ENCODE measurements at places on chromosomes 1 and 21. TPM values are rescaled to one million over a fixed set of nuclear protein-coding genes. Genes with fewer than 3 reads are reported as not detected.

- no peak for DNase-seq
These were observed 14.0 kb upstream of the ZC3H11B start for GRCh38 chr1:219626865-219627264.

- no peak for DNase-seq
These were observed 200.0 kb downstream of the MATN1 start for GRCh38 chr1:30523055-30524020.

DNA sequence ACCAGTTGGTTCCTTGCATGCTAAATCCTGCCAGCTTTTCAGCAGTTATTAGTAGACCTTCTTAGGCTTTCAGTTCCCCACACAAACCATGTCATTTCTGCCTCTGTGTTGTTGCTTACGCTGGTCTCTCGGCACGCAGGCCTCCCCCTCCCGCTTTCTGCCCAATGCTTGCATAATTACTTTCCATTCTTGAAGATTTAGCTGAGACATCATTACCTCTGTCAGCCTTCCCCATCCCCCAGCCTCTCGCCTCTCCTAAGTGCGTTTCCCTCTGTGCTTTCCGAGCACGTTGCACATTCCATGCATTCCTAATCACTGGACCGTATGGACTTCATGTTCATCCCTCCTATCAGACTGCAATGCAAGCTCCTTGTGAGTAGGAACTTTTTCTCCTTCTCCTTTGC is 26.8 kb downstream of the TSHB start:
- no peak for DNase-seq

- DNase-seq, result no peak
These were observed 82.3 kb downstream of the SSBP3 start for GRCh38 chr1:54323921-54324250.

DNA sequence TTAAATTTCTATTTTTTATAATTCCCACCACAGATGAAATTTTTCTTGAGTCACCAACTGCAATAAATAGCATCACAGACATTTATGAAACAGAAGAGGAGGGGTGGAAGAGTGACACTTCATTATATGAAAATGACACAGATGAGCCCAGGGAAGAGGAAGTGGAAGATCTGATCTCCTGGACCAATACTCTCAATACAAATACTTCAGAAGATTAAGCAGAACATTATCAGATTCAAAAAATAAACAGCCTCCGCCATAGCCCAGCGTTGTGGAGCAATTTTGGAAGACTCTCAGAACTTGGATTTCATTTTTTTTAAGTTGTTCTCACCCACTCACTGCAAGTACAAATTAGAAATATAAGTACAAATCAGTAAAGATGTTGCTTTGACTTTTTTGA is 63.6 kb downstream of the UBE2U start:
- no peak for DNase-seq

GRCh38 chr21:45836694-45837670 is 144.6 kb upstream of the COL6A1 start:
- DNase-seq, result no peak

DNA sequence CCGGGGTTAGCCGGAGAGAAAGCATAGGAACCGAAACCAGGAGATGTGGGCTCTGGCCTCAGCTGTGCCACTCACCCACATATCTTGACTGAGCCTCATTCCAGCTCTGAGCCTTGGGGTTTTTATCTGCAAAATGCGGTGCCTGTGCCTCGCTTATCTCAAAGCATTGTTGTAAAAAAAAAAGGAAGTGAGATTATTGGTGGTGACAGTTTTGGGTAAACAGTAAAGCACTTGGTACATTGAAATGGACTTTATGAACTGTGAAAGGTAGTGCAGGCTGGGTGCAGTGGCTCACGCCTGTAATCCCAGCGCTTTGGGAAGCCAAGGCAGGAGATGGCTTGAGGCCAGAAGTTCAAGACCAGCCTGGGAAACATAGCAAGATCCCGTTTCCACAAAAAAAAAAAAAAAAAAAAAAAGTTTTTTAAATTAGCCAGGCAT is 3.8 kb downstream of the PTAFR start:
- no peak for DNase-seq

GRCh38 chr1:40243351-40243750 is 4.4 kb upstream of the TMCO2 start:
- DNase-seq, result no peak

DNA sequence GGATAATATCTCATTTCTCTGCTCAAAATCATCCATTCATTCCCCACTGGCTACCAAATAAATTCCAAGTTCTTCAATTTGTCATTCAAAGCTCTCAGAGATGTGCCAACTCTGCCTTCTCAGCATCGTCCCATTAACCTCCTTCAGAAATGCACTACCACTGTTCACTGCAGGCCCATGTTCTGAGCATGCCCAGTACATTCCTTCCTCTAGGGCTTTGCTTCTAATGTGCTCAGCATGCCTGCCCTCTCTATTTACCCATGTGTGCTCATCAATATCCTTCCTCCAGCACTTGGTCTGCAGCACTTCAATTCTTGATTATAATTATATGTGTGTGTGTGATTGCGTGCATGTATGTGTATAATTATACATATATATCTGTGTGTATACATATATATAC is 36.1 kb upstream of the RGS8 start:
- DNase-seq, result no peak

- no peak for DNase-seq
These were observed 12.6 kb upstream of the ALG14 start for GRCh38 chr1:95085376-95085775.

DNA sequence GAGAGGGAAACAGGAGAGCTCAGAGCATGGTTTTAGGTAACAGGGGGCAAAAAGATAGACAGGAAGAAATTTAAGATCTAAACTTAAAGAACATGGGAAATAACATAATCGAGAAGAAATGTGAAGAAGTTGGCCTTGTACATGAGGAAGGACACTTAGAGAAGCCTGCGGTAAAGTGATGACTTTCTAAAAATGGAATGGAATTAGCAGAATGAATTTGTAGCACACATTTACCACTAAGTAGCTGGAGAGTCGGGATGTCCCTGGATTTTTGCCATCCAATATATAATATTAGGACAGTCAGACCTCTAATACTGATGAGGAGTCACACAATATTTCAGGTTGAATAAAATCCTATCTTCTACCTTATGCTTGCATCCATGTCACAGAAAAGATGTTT is 77.7 kb upstream of the C1orf87 start:
- no peak for DNase-seq

DNA sequence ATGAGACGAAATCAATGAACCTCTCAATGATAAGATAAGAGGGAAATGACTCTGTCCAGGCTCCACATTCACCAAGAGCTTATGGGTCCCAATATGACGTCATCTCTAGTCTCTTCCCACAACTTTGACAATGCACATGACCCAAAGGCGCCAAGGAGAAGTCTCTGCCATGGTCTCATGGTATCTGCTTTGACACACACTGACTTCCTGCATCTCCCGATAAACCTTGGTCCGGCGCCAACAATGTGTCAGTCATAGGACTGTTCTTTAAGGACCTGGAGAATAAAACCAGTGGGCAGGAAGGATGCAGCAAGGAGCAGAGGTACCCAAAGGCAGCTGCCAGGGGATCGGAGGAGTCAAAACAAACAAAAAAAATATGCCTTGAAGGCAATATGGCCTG is 46.9 kb upstream of the TMEM51 start:
- no peak for DNase-seq

DNA sequence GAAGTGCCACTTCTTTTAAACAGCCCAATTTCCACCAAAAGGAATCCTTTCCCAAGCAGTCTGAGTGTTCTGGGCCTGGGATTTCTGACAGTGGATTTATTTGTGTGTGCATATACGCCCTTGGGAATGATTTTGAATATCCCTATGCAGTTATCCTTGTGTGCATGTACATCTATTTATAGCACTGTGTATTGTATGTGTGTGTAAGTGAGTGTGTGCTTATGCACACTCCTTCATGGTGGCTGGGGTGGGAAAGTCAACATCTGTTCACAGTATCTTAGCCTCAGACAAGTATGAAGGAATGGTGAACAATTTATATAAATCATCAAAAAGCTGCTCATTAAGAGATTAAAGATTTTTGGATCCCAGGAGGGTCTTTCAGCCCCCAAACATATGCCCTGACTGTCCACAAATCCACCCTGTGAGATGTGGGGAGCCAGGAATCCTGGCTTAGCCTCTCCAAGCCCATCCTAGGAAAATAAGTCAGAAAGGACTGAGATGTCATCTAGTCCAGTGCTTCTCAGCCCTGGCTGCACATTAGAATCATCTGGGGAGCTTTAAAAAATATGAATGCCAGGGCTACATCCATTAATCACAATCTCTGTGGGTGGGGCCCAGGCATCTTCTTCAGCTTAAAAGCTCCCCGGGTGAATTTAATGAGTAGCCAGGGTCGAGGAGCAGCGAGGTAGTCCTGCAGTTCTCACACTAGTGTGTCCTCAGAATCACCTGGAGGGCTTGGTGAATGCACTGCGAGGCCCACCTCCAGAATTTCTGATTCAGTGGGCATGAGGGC is 101.4 kb downstream of the PLXNA2 start:
- no peak for DNase-seq

DNA sequence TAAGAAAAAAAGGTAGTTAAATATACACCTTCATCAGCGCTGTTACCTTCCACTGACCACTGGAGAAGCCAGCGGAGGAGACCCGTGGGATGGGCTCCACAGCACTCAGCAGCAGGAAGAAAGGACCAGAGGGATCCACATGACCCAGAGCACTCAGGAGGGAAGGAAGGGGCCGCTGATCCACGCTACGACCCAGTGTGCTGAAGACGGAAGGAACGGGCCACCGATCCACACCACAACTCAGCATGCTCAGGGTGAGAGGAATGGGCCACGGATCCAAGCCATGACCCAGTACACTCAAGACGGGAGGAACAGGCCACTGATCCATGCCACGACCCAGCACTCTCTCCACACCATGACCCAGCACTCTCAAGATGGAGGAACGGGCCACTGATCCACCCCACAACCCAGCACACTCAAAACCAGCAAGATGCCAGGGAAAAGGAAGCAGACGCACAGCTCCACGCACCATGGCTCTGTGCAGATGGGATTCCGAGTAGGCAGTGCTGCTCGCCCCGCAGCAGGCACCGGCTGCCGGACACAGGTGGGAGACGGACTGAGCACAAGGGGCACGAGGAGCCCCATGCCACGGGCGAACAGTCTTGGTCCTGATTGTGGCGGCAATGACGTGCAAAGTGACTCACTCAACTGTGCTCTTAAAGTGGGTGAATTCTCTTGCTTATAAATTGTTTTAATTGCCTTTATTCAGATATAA is 8.7 kb downstream of the WRAP73 start:
- DNase-seq, result no peak

KRTAP19-3 gene
- not detected for total RNA-seq

SMIM1 gene
- total RNA-seq, result 148 TPM

RGS18 gene
- total RNA-seq, result 0.64 TPM

CD34 gene
- 47.7 TPM for total RNA-seq

GSTM1 gene
- not detected for total RNA-seq

HTR6 gene
- total RNA-seq, result not detected

DCDC2B gene
- not detected for total RNA-seq

CAPN8 gene
- total RNA-seq, result 3.0 TPM

FCAMR gene
- not detected for total RNA-seq

CFAP141 gene
- not detected for total RNA-seq

PLA2G2D gene
- total RNA-seq, result not detected
